CD4-positive, alpha-beta T cell treated with Interleukin-6 at 100 ng/mL for 8 hours (primary cell): ENCODE measurements at places on chromosomes 7 and 10.

DNA sequence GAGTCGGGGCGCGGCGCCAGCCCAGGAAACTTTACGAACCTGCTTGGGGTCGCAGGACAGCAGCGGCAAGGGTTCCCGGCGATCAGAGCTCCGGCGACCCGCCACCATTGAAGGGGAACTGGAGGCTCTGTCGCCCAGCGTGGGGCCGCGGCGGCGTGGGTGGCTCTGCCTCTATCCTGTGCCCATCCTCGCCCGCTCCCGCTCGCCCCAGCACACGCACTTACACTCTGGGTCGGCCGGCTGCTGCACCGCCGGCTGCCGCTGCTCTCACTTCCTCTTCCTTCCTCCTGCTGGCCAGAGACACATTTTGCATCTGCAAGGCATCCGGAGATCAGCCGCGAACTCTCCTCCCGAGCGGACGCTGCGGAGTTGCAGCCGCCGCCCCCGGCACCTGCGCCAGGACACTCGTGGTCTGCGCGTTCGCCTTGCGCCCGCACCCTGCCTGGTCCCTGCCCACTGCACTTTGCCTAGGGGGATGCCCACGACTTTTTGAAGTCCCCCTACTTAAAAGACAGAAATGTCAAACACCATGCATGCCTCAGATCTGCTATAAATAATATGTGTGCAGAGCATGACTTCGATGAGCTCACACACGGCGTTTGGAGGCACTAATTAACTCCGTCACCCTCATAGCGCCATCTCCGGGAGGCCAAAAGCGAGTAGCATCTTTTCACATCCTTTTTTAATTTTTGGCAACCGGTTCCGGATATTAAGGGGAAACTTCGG is at the start of gene ELMO1:
Gene ELMO1 (minus strand): TSS at position 229 of the 726 bp plus-strand sequence. CDS start 106,174 bp downstream, outside the sequence.
- DNase-seq = peak; percentile 77

DNA sequence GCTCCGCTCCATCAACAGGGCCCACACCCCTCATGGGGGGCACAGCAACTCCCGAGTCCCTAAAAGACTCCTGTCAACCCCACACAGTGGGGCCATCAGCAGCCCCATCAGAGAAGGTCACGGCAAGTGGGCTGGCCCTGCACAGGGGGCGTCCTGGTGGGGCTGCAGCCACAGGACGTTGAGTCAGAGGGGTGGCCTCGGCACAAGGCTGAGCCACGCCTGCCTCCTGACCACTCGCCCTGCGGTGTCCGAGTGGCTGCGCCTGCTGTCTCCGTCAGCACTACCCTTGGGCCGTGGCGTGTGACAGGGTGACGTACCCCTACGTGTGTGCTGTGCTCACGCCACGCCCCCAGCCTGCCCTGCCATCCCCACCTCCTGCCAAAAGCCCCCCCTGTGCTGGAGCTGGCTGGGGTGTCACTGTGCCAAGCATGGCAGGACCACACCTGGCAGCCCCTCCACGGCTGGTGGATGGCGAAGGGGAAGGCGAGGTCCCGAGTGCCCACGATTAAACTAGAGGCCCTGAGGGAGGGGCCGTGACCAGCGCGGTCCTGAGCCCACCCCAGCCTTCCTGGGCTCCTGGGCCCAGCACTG is 26.0 kb upstream of the NKX6-2 start:
- no peak for DNase-seq

DNA sequence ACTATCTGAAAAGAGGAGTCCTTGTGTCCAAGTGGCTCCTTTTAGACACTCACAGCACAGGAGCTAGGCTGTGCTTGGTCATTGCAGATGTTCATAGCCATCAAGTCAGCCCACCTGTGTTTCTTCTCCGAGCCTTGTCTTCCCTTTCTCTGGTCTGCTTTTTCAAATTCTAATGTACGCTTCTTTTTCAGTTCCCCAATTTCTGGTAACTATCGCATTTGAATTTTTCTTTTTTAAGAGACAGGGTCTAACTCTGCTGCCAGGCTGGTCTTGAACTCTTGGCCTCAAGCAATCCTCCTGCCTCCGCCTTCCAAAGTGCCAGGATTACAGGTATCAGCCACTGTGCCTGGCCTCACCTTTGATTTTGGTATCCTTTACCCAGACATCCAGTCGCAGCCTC is 18.9 kb downstream of the APBB1IP start:
- DNase-seq = no peak

DNA sequence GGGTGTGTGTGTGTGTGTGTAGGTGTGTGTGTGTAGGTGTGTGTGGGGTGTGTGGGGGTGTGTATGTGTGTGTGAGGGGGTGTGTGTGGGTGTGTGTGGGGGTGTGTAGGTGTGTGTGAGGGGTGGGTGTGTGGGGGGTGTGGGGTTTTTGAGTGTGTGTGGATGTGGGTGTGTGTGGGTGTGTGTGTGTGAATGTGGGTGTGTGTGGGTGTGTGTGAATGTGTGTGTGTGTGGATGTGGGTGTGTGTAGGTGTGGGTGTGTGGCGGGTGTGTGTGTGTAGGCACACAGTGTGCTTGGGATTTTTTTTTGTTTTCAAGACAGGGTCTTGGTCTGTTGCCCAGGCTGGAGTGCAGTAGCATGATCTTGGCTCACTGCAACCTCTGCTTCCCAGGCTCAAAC is 36.8 kb upstream of the TCF7L2 start:
- no peak for DNase-seq

GRCh38 chr7:152876749-152877148 is 117.2 kb downstream of the ACTR3B start:
- no peak for DNase-seq

DNA sequence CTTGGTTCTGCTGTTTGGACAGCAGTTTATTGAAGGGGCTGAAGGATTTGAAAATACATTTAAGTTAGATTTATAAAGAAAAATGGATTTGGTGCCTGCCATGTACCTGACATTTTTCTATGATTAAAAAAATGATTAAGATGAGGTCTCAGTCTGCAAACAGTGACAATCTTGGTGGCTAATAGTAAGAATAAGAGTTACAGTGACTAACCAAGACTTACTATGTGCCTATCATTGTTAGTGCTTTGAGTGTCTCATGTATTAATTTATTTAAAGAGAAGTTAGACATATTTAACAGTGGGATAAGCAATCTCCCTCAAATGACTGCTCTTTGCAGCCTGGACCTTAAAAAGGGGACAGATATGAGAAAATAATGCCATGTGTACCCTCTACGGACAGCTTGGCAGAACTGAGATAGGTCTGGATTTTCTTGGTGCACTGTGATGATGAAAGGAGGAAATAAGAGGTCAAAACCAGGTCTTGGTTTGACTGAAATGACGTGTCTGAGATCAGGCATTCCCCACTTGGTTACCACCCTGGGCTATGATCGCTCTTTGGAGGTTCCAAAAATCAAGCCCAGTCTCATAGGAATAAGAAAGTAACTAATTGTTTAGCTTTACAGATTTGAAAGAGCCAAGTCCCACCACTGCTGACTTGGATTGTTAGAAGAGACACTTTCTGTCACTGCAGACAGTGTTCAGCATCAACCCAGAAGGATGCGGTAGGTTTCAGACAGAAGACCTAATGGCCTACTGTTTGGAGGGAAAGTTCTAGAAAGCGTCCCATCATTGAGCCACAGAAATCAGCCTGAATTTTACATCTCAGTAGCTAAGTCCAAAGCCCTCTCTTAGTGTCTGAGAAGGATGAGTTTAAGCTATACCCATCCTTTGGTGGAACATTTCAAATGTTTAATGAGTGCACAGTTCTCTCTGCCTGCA is 2.1 kb downstream of the CASP7 start:
- no peak for DNase-seq

- no peak for DNase-seq
These were observed 27.1 kb upstream of the SH3PXD2A start for GRCh38 chr10:103882285-103883007.

DNA sequence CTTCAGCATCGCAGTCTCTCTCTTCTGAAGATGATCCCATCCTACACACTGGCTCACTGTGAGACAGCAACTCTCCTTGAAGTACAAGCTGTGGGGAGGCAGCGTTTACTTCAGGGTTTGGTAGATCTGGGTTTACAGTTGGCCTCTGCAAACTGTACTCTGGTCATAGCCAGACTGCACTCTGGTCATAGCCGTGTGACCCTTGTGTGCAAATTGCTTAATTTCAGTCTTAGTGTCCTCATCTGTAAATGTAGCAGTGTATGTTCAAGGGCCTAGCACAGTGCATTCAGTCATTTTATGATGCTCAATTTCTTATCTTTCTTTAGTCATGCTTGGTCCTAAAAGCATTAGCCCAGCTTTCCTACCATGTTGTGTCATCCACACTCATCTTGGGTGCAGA is 188.2 kb downstream of the LRMDA start:
- no peak for DNase-seq

- DNase-seq = no peak
These were observed 65.5 kb upstream of the SH2B2 start for GRCh38 chr7:102220960-102221800.

DNA sequence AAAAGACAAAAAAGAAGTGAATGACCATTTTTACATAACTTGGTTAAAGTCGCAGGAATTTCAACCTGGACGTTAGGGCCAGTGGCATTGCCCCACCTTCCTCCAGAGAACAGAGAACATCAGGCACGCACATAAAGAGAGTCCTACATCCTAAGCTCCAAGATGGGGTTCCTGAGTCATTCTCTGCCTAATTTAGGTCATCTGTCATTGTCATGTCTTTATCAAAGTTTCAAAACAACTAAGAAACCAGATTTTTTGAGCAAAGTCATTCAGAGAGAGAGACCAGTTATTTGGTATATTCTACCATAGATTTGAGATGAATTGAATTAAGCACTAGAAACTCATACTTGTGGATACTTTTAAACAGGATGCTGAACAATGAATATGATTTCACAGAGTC is 241.7 kb downstream of the CALN1 start:
- no peak for DNase-seq

DNA sequence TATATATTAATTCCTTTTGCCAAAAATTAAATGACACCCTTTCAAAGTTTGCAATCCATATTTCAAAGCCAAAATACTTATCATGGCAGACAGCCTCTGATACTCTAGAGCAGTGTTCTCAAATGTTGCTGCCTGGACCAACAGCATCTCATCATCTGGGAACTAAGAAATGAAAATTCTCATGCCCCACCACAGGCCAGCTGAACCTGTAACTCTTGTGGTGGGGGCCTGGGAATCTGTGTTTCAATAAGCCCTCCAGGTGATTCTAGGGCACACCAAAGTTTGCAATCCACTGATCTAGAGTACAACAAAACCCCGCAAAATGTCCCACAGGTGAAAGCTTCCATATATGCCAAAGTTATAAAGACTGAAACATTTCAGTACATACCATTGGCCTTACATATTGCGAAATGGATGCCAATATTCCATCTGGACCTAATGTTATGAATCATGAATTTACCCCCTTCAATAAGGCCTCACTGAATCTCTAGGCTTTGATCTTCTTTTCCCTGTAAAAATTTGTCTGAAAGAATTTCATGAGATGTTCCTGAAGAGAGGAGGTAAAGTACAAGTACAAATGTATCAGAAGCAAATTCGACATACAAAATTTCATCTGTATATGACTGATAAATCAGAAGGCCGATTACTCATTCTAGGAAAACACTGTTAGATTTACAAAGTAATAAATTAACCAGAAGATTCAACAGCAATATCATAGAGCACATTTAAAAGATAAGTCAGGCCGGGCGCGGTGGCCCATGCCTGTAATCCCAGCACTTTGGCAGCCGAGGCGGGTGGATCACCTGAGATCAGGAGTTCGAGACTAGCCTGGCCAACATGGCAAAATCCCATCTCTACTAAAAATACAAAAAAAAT is 25.3 kb upstream of the EPC1 start:
- no peak for DNase-seq

DNA sequence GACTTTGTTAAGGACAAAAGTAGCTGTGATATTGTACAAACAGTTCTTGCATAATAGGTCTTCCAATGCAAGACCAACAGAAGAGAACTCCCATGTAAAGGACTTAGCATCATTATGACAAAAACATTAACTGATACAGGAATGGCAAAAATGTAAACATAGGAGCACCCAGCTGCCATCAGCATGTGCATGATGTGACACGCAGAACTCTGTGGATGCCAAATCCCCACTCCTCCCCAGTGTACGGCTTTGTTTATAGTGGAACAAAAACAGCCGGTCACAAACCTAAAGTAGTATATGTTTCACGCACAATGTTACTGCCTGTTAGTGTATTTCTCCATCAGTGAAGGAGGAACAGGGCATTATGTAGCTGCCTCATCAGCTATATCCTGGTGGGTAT is 316.0 kb upstream of the AOAH start:
- DNase-seq = no peak

GRCh38 chr10:59537501-59537900 is 172.1 kb downstream of the SLC16A9 start:
- DNase-seq = no peak

GRCh38 chr7:17940951-17941431 is 697 bp upstream of the SNX13 start:
- DNase-seq = no peak

GRCh38 chr10:10587744-10588393 is 429.8 kb upstream of the CELF2 start:
- DNase-seq = no peak

GRCh38 chr10:12906051-12906541 is 95.4 kb downstream of the CCDC3 start:
- DNase-seq = no peak

- DNase-seq = no peak
These were observed 97.3 kb downstream of the INPP5A start for GRCh38 chr10:132634947-132635271.

- DNase-seq = peak; percentile 49
These were observed 9.5 kb downstream of the AKR1E2 start for GRCh38 chr10:4835494-4835918.
